ENCODE measurements at places on chromosomes 16 and 17.

GRCh38 chr17:59752446-59752845 is 45.0 kb downstream of the VMP1 start:
- DNase-seq = no peak

DNA sequence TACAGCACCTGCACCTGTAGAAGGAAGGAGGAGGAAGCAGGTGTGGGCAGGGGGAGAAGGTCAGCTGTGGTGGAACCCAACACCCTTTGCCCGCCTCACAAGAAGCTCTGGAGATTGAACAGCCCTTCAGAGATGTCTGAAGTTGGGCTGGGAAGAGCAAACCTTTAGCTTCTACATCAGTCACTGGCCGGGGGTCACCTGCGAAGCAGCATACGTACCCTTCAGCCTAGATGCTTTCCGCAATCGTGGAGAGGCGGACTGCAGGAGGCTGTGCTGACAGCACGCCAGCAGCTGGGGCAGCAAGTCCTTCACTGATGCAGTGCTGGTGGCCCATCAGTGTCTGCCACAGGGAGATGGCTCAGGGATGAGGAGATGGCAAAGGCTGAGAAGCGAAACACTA is 5.2 kb upstream of the HS3ST3B1 start:
- DNase-seq = no peak

DNA sequence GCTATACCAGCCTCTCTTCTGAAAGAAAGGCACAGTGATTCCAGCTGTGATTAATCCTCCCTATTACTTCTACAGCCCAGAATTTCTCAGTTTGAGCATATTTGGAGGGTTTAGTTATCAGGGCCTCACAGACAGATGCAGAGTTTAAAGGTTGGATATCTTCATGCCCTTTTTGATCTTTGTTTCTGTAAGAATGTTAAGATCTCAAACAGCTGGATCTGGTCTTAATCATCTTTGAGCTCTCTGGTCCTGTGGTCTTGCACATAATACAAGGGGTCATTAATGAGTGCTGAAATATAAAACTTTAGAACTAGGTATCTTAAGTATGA is 9.1 kb upstream of the ARL2BP start:
- DNase-seq = no peak

DNA sequence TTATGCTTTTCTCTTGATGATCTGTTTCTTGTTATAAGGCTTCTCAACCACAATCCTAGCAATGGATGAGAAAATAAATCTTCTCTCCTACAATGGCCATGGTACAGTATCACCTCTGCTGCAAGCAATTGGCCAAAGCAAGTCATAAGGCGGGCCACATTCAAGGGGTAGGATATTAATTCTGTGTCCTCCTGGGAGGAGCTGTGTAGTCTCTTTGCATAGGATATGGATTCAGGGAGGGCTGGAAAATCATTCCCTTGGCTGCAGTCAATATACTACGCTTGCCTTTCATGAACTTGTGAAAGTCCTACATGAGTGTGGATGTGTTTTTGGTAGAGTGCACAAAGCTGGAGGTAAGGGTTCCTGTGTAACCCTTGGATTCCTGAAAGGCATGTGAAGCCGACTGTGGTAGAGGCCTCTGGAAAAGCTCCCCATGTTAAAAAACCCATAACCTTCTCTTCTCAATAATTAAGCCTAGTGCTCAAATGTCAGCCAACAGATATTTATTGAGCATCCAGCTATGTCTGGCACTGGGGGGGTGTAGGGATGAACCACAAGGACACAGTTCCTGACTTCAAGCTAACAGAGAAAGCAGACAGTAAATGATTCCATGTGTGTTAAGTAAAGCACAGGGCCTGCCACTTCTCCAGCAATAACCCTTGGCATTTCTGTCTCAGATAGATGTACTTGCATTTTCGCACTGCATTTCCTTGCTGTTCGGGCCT is 147.6 kb upstream of the HS3ST3A1 start:
- no peak for DNase-seq

DNA sequence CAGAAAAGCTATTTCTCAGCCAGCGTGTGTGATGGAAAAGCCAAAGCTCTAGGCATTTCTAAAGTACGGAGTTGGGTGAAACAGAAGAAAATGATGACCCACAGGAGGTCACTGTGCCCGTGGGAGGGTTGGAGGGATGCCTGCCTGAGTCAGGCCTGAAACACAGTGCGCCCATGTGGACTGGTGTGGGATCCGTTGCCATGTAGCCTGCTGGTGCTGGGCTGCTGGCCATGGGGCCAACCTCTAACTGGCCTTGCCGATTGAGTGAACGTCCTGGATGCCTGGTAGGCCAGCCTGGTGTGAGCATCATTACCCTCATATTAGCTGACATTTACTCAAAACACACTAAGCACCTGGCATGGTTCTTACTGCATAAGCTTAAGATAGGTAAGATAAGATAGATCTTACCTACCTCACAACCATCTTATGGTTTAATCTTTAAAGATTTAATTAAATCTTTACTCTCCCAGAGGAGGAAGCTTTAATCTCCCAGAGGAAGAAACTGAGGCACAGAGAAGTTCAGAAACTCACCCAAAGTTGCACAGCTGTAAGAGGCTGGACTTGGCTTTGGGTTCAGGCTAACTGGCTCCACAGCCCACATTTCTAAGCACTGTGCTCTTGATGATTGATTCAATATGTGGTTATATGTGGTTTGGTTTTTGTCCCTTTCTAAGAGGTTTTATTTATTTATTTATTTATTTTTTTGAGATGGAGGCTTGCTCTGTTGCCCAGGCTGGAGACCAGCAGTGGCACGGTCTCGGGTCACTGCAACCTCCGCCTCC is 15.7 kb downstream of the MGAT5B start:
- no peak for DNase-seq

GRCh38 chr17:62892061-62892675 is 73.9 kb upstream of the TANC2 start:
- DNase-seq = no peak

GRCh38 chr17:46818929-46819859 is 702 bp upstream of the WNT3 start:
- DNase-seq = no peak

DNA sequence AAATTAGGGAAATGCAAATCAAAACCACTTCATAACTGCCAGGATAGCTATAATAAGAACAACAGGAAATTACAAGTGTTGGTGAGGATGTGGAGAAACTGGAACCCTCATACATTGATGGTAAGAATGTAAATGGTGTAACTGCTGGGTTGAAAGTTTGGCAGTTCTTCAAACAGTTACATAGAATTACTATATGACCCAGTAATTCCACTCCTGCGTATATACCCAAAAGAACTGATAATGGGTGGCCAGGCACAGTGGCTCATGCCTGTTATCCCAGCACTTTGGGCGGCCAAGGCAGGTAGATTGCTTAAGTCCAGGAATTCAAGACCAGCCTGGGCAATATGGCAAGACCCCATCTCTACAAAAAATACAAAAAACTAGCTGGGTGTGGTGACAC is 4.5 kb upstream of the CMTM4 start:
- no peak for DNase-seq

DNA sequence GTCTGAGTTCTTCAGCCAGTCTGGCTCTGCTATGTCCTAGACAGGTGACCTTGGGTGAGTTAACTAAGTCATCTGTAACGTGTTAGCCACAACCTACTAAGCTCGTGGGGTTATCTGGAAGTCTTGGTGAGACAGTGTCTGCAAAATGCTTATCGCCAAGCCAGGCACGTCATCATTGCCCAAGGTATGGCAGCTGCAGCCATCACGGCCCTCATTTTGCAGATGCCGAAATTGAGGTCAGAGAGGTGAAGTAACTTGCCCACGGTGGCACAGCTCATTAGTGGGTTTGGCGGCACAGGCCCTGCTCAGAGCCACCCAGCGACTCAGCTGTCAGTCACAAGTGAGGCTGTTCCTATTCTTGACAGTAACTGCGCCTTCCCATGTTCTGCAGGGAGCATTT is 79.8 kb downstream of the CMIP start:
- no peak for DNase-seq

GRCh38 chr16:56632848-56633365 is 448 bp downstream of the MT1M start:
- DNase-seq = no peak

DNA sequence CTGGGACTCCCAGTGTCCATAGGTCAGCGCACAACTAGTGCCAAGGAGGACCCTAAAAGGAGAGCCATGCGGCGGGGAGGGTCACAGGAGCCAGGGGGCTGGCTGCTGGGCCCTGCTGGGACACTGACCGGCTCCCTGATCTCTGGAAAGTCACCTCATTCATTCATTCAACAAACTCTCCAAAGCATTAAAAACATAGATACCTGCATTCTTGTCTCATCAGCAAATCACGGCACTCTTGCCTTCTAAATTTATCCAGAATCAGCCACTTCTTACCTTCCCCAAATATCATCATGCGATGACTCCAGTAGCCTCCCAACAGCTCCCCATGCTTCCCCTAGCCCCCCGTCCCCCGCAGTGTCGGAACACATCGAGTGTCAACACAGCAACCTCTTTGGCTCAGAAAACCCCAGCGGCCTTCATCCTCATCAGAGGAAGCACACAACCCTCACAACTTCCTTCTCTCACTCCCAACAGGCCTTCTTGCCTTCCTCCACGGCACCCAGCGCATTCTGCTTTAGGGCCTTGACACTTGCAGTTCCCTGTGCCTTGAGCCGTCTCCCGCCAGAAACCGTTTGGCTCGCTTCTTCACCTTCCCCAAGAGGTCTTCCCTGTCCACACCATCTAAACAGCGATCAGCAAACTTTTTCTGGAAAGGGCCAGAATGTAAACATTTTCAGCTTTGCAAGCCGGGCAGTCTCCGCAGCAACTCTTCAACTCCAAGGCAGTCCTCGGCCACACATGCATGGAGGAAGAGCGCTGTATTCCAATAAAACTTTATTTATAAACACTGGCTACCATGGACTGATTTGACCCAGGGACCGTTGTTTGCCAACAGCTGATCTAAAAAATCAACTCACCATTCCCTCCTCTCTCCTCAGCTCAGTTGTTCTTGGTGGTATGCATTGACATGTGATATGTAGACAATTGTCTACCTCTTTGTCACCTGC is 119.5 kb upstream of the TNRC6C start:
- no peak for DNase-seq

- DNase-seq = no peak
Observed at GRCh38 chr17:15377200-15377599, 35.8 kb upstream of the TEKT3 start.

Measured in DND-41 (cell line).